ENCODE measurements at places on chromosomes 2 and 18.

GRCh38 chr2:19158896-19159295, 199.5 kb downstream of the OSR1 start:
- no peak for DNase-seq

DNA sequence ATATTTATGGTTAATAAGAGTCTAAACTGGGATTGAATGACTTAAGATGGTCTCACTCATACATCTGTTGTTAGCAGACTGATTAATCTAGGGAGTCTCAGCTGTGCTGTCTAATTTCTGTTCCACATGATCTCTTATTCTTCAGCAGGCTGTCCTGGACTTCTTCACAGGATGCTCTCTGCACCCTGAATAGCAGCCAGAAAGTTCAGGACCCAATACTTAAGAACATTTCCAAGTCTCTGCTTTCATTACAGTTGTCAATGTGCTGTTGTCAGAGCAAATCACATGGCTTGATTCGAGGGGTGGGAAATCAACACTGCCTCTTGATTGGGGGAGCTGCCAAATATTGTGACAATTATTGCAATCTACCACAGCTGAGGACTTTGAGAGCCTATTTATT, 627.1 kb upstream of the SLC8A1 start:
- DNase-seq: no peak

- DNase-seq: no peak
These were observed 114.2 kb downstream of the SPIRE1 start for GRCh38 chr18:12543697-12544096.

DNA sequence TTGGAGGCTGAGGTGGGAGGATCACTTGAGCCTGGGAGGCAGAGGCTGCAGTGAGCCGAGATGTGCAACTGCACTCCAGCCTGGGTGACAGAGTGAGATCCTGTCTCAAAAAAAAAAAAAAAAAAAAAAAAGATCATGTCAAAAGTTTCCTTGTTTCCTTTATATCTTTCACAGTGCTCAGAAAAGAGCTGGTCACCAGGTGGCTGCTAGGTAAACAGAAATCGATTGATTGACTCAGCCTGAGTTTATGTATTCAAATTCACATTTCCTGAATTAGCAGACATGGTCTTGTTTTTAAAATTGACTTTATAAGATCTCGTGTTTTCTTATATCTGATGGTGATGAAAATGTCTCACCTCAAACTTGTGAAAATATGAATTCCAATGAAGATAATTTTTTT, 261.8 kb upstream of the FANCL start:
- no peak for DNase-seq

DNA sequence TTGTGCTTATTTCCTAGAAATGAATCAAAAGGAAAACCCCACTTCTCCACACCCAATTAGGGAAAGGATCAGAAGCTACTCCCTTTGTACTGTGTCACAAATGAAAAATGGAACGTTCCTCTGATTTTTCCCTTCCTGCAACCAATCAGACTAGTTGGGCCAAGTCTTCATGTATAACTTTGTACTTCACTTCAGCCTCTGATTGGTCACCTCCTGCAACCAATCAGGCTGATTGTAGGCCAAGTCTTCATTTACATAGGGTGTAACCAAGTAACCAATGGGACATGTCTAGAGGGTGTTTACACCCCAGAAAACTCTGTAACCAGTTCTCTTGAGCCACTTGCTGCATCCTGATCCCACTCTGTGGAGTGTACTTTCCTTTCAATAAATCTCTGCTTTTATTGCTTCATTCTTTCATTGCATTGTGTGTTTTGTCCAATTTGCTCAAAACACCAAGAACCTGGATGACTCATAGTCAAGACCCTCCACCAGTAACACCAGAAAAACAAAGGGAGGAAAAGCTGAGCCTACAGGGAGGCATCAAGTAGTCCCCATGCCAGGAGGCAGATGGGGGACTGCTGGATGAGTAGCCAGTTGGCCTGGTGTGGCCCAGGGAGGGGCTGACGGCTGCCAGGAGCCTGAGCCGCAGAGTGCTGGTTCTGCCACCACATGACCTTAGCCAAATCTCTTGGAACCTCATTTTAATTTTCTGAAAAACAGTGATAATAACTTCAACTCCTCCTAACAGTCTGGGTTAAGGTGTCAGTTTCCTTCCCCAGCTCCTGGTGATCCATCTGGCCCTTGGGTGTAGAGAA, 46.1 kb downstream of the SOWAHC start:
- DNase-seq: no peak

DNA sequence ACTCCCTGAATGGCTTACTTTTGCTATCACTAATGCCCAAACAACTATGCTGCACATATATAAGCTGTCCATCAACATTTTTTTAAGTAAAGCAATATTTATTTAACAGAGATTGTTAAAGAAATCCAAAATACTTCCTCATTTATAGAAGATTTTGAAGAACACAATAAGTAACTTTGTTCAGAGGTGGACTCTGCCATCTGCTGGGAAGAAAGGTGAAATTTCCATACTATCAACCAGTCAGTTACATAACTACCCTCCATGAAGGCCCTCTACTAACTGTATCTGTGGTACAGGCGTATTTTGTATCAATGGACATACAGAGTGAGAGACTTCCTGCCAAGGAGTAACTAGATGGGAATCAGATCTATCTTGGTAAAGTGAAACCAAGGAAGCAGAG, 106.0 kb downstream of the DTNB start:
- no peak for DNase-seq

GRCh38 chr2:232276733-232277313, 101.7 kb upstream of the ALPP start:
- no peak for DNase-seq

DNA sequence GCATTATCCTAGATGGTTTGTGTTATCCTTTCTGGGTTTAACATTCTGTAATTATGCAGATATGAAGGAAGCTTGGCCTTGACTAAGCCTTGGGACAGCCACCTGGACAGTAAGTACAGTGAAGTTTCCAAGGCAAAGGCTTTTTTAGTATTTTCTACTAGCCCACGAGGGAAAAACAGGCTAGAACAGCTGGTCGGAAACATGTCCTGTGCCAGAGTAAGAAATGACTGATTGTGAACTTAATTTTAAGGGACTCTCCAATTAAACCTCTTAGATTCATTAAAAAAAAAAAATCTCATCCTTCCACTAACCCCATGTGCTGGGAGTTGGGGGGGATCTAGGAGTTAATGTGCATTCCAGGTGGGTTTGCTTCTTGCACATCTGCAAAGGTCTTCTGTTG, 720.8 kb downstream of the SLC4A3 start:
- DNase-seq: no peak

- DNase-seq: no peak
These were observed 3.8 kb downstream of the AFG3L2 start for GRCh38 chr18:12373116-12373770.

- DNase-seq: no peak
These were observed 140.8 kb downstream of the DDX1 start for GRCh38 chr2:15732341-15733077.

DNA sequence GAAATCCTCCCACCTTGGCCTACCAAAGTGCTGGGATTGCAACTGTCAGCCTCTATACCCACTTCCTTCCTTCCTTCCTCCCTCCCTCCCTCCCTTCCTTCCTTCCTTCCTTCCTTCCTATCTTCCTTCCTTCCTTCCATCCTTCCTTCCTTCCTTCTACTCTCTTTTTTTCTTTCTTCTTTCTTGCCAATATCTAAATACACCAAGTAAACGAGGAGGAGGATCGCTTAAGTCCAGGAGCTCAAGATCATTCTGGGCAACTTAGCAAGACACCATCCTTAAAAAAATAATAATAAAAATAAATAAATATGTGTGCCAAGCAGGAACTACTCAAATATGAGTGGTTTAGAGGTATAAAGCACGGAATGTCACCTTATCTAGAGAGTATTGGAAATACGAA, 249.4 kb upstream of the TRIB2 start:
- no peak for DNase-seq

DNA sequence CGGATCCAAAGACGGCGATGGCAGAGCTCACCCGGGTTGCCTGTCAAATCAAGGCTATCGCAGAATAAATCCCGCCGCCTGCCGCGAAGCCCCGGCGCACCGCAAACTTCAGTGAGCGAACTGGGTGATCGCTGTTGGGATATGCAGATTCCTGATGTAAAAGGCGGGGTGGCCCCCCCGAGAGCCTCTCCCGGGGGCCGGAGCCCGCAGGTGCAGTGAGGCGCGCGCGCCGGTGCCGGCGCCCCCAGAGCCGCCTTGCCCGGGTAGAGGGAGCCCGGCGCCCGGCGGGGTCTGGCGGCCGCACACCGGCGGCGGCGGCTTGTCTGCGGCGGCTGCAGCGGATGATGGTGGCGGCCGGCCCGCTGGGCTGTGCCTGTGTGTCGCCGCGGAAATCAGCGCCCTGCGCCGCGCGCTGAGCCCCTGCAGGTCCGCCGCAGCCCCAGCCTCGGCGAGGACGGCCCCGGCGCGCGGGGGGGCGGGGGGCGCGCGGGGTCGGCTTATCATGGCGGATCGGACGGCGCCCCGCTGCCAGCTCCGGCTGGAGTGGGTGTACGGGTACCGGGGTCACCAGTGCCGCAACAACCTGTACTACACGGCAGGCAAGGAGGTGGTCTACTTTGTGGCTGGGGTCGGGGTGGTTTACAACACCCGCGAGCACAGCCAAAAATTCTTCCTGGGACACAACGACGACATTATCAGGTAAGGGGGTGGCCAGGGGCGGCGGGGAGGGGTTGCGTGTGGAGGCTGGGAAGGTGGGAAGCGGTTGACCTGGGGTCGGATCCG, 1.3 kb downstream of the EML6 start:
- peak; percentile 52 for DNase-seq

GRCh38 chr2:152437276-152438108, 102.5 kb downstream of the FMNL2 start:
- DNase-seq: no peak

DNA sequence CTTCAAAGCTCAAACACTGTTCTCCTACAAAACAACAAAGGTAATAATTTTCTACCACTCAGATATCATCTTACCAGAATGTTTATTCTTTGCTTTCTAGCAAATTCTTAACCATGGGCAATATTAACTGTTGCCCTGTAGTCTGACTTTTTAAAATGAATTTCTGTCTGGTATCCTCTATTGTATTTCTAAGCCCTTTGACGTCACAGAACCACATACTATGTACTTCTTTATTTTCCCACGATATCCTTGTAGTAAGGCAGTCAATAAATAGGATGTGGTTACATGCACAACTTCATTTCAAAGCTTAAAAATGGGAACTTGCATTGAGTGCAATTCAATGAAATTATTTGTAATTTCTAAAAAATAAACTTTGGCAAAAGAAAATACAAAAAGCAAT, 58.7 kb downstream of the THADA start:
- no peak for DNase-seq

GRCh38 chr2:46812361-46813019, 103.1 kb downstream of the MCFD2 start:
- no peak for DNase-seq
